ENCODE measurements at places on chromosomes 4 and X. TPM values are rescaled to one million over a fixed set of nuclear protein-coding genes. Genes with fewer than 3 reads are reported as not detected.

The BBS7 gene
- total RNA-seq = 11.1 TPM

The SSX4 gene
- total RNA-seq = not detected

The PROM1 gene
- 5.4 TPM for total RNA-seq

The UGT2A1 gene
- not detected for total RNA-seq

The MAGEA1 gene
- not detected for total RNA-seq

The CSAG2 gene
- total RNA-seq = not detected

The RIPPLY1 gene
- total RNA-seq = not detected

The MAGED4B gene
- 75.3 TPM for total RNA-seq

The USP26 gene
- not detected for total RNA-seq

The GPAT3 gene
- 4.0 TPM for total RNA-seq

The ANXA3 gene
- total RNA-seq = 116 TPM

The TRIM2 gene
- total RNA-seq = 21.2 TPM

The CT83 gene
- total RNA-seq = not detected

The CFAP299 gene
- total RNA-seq = not detected

The PABPC1L2B gene
- total RNA-seq = not detected

The TRO gene
- total RNA-seq = 15.0 TPM

The SPANXD gene
- not detected for total RNA-seq

The TGIF2LX gene
- total RNA-seq = not detected

The PHKA2 gene
- 29.7 TPM for total RNA-seq

The DUSP9 gene
- not detected for total RNA-seq
